ENCODE measurements at places on chromosomes 12 and 14. TPM values are rescaled to one million over a fixed set of nuclear protein-coding genes. Genes with fewer than 3 reads are reported as not detected.

DNA sequence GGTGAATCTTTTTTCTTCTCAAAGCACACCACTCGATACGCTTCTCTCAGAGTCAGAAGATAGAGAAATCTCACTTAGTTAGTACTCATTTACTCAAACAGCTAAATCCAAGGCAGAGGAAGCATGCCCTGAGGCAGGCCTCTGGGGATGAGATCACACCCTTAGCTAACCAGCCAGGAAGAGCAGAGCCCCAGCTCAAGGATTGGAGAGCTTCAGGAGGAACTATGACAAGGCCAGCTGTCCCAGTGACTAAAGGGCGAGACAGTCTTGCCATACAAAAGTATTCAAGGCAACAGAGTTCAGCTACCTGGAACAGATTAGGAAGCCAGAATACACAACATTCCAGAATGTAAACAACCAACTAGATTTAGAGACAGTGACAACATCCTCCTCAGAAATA is 197.7 kb upstream of the CCDC196 start:
- no peak for DNase-seq

DNA sequence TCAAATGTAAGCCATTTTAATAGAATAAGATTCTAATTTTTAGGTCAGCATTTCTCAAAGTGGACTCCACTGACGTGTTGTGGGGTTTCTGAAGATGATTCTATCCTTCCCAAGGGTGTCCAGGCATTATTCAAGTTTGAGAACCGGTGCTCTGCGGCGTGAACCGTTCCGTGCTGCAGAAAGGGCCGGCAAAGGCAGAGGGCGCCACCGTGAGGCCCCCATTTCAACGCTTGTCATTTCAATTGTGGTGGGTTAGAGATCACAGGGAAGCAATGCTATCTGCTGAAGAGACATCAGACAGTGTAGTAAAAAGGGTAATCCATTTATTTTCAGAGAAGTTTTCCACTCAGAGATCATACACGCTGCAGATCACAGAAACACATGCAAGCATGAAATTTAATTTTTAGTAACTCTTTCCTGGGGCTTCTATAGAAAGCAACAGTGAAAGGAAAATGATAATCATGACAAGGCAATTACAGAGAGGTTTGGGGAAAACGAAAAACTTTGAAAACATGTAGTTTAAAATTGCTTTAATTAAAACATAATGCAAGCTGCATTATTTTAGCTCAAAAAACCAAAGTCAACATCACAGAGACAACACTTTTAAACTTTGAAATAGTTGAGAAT is 201.7 kb downstream of the EXOC5 start:
- DNase-seq, result no peak

DNA sequence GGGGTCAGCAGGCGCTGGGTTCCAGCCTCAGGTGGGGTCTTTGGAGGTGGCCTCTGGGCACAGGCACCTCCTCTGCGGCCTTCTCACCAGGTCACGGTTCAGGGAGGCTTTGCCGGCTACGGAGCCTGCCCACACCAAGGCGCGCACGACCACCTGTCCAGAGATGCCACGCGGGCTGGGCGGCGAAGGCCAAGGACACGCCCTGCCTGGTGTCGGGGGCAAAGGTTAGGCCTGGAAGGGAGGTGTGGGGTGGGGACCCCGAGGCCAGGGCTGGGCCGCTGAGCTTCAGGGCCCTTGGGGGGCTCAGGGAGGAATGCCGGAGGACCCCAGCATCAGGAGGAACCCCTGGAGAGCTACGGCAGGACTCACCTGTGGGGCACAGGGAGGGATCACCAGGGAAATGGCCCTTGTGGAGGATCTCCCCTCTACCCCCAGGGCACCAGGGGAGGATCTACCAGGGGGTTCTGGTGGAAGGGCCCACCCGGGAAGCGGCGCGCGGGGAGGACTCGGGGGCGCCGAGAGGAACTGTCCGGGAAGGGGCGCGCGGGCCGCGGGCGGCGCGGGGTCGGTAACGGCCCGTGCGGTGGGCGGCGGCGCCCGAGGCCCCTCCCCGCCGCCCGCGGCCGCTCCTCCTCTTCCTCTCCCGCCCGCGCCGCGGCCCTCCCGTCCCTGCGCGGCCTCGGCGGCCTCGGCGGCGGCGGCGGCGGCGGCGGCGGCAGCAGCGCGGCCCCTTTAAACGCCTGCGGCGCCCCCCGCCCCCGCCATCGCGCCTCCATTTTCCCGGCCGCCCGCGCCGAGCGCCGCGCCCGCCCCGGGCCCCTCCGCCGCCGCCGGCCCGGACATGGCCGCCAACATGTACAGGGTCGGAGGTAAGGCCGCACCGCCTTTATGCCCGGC is at the start of gene MTA1:
Gene MTA1, plus strand, starts transcription at position 633 of the 897 bp plus-strand sequence. Its CDS starts 209 bp downstream, at position 842.
- no peak for DNase-seq

GRCh38 chr12:23954332-23954731 is 4.9 kb upstream of the SOX5 start:
- DNase-seq, result no peak

- DNase-seq, result no peak
Observed at GRCh38 chr12:41418586-41418985, 230.5 kb downstream of the PDZRN4 start.

DNA sequence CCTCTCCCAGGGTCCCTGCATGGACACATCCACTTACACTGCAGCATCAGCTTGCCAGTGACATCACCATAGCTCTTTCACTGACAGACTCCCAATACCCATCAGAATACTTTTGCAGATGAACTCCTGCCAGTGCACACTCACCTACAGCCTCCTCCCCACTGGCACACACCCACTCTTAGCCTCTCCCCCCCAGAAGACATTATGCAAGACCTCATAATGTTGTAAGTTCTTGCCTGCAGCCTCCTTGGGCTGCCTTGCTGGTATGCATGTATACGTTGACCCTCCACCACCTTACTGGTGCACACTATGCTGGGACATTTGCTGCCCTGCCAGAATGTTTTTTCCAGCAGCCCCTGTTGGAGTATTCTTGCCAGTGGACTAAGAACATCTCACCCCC is 324.2 kb downstream of the AEBP2 start:
- DNase-seq, result no peak

DNA sequence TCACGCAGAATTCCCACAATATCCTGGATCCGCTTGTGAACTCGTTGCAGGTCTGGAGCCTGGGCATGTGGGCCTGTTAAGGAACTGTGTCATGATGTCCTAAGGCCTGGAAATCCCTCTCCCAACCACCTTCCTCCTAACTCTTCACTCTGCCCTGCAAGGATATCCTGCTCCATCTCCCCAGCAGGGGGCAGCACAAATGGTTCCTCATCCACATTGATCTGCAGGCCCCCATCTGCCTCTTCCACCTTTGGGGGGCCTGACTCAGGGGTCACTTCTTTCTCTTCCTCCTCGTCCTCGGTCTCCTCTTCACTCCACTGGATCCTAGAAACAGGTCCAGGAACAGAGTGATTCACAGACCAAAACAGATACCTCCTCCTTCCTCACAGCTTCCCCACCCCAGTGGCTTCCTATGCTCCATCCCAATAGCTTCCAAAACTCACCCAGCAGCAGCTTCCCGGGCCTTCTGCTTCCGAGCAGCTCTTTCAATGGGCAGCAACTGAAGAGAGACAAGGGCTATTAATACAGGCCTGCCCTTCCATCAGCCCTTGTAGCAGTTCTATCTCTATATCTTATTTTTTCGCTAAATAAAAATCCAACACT is 4.5 kb downstream of the NOP2 start:
- DNase-seq, result no peak

GRCh38 chr12:130633771-130634170 is 82.3 kb downstream of the RIMBP2 start:
- DNase-seq, result no peak

Gene GZMH
- polyA plus RNA-seq, result not detected
